ENCODE measurements at places on chromosomes 4 and X.

GRCh38 chr4:185004562-185005218, 13.6 kb upstream of the HELT start:
- DNase-seq = no peak

DNA sequence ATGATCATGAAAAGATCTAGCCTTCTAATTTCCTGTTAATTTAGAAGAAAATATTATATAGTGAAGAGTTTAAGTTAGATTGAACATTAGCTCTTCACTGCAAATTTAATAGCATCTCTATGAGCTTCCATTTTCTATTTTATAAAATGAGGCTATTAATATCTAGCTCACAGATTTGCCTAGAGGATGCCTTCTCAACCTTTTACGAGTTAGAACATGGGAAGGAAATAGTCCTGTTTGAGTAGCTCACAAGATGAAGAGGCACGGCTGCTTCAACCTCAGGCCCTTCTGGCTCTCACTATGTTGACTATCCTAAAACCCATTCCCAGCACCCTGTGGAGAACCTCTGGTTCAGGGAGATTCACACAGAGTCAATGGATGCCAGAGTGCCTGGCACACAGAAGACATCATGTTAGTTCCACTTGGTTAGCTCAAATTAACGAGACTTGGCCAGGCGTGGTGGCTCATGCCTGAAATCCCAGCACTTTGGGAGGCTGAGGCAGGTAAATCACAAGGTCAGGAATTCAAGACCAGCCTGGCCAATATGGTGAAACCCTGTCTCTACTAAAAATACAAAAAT, 97.9 kb upstream of the GUCY1A1 start:
- DNase-seq = no peak

- DNase-seq = peak; percentile 20
These were observed 22.5 kb downstream of the PDK3 start for GRCh38 chrX:24487571-24487970.

DNA sequence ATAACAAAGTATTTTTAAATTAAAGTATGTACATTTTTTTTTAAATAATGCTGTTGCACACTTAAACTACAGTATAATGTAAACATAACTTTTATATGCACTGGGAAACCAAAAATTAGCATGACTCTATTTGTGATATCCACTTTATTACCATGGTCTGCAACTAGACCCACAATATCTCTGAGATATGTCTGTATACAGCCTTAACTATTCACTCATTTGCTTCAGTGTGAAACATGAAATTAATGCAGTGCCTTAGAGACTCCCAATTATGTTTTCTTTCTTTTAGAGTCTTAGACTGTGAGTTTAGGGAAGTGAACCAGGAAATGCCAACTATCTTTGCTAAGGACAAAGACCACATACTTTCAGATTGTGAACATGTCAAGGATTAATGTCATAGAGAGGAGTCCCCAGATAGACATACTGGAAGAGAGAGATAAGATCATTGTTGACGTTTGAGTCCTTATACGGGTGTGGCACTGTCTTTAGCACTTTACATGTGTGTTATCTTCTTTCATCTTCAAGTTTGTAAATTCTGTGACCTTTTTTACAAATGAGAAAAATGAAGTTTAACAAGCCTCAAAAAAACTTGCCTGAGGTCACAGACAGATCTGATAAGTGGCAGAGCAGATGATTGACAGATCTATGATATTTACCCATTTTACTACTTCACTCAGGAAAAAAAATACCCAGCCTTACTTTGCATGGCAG, 23.2 kb downstream of the CXorf58 start:
- peak; percentile 65 for DNase-seq

GRCh38 chrX:103791826-103792485, 15.3 kb downstream of the PLP1 start:
- no peak for DNase-seq

GRCh38 chrX:32842053-32842452, 369.3 kb downstream of the DMD start:
- DNase-seq = peak; percentile 46

DNA sequence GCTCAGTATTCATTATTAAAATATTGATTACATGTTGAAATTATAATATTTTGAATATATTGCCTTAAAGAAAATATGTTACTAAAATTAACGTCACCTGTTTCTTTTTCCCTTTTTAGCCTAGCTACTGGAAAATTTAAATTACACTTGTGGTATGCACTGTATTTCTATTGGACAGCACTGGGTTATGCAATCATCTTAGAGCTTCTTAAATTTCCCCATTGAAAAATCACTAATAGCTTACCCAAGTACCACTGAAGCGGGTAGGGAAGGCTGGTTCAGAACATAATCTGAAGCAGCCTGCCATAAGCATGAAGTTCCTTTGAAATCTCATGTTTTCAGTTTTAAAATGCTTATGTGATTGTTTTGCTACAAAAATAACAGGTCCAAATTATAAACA, 49.5 kb upstream of the TFDP3 start:
- DNase-seq = no peak

DNA sequence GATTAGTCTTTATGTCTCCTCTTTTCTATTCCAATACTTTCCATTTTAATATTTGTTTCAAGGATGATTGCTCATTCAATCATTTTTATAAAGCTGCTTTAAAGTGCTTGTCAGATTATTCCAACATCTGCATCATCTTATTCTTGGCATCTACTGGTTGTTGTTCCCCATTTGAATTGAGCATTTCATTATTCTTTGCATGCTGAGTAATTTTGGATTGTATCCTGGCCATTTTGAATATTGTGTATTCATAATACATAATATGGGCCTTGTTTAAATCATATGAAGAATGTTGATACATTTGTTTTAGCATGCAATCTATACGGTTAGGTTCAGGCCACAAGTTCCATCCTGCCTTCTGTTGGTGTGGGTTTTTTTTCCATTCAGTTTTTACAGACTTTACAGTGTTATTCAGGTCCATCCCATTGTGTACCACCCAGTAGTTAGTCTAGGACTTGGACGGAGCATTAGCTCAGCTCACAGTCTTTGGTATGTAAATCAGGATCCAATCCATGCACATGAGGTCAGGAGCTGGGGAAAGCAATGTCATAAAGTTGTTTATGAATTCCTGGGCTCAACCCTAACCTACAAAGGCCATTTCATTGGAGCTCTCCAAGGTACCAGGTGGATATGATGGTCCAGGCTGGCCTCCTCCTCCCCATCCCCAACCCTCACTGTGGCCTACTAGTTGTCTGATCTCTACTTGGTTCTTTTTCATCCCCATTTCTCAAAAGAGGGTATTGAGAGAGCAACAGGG, 20.3 kb downstream of the RGN start:
- no peak for DNase-seq

- no peak for DNase-seq
These were observed 10.0 kb downstream of the ETFDH start for GRCh38 chr4:158682066-158682465.

GRCh38 chr4:138765442-138765841, 250.1 kb upstream of the NOCT start:
- no peak for DNase-seq

- DNase-seq = no peak
These were observed 898.9 kb upstream of the EPHA5 start for GRCh38 chr4:66569228-66569627.

DNA sequence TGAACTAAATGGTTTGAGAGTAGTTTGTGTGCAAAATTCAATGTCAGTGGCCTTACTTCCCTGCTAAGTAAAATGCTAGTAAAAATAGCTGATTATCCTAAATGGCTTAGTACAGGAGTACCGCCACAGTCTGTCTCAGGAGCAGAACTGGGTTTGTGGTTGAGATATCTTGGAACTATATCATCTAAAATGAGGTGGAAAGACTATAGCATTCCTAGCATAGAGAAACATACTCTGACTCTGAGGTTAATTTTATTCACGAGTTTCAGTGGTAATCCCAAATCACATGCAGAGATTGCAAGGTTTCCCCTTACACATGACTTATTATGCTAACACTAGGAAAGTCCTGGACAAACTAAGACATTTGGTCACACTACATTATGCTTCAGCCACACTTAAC, 70.4 kb downstream of the OR13H1 start:
- DNase-seq = no peak

DNA sequence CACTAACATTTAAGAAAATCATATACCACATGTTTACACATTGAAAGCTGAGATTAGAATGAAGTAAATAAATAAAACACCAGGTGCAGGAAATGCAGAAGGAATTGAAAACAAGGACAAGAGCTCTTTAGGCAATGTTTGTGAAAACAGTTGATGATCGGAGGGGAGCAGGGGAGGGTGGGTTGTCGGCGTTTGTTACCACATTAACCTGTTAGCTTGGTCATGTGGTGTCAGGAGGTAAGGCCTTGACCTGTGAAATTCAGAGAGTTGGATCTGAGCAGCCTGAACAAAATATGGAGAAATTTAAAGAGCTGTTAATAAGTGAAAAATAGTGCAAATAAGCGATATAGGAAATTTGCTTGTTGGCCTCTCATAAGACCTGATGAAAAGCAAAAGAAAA, 759.9 kb downstream of the PDHA2 start:
- no peak for DNase-seq

GRCh38 chr4:145301386-145302080, 121.1 kb upstream of the OTUD4 start:
- no peak for DNase-seq

GRCh38 chr4:70818921-70819320, 20.8 kb downstream of the GRSF1 start:
- no peak for DNase-seq

GRCh38 chrX:23779025-23779424, 3.9 kb upstream of the SAT1 start:
- DNase-seq = no peak

GRCh38 chr4:138037696-138038095, 204.5 kb downstream of the SLC7A11 start:
- DNase-seq = peak; percentile 37

DNA sequence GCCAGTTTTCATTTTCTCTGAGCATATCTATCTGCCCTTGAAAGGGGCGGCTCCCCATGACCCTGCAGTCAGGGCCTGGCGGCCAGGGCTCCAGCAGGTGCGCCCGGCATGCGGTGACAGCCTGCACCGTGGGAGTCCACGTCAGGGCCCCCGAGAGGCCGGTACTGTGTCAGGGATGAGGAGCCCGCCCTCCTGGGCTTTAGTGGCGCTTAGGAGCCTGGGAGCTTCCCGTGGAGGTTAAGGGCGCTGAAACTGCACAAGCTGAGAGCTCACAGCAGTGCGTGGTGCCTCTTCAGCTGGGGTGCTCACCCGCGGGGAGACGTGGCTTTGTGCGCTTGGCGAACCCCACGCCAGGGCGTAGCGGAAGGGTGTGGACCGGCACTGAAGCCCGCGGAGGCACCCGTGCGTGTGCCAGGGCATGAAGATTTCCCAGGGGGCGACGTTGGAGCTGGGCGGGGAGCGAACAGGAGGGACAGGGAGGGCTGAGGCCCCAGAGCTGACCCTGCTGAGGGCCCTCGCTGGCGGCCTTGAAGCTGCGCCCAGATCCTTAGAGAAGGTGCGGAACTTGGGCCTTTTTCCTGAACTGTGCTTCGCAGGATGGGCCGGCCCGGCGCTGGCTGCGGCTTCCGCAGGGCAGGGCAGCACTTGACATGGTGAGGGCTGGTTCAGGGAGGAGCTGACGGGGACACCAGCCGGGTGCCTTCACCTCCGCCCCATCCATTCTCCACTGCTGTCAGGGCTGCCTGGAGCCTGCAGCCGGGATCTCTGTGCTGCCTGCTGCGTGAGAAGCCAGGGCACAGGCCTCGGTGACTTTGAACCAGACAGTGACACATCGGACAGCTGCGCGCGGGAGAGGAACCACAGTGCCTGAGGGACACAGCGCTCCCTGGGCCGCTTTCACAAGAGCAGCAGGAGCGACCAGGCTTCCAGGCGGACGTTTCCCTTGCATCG, 32.9 kb downstream of the HTT-AS start:
- peak; percentile 60 for DNase-seq

DNA sequence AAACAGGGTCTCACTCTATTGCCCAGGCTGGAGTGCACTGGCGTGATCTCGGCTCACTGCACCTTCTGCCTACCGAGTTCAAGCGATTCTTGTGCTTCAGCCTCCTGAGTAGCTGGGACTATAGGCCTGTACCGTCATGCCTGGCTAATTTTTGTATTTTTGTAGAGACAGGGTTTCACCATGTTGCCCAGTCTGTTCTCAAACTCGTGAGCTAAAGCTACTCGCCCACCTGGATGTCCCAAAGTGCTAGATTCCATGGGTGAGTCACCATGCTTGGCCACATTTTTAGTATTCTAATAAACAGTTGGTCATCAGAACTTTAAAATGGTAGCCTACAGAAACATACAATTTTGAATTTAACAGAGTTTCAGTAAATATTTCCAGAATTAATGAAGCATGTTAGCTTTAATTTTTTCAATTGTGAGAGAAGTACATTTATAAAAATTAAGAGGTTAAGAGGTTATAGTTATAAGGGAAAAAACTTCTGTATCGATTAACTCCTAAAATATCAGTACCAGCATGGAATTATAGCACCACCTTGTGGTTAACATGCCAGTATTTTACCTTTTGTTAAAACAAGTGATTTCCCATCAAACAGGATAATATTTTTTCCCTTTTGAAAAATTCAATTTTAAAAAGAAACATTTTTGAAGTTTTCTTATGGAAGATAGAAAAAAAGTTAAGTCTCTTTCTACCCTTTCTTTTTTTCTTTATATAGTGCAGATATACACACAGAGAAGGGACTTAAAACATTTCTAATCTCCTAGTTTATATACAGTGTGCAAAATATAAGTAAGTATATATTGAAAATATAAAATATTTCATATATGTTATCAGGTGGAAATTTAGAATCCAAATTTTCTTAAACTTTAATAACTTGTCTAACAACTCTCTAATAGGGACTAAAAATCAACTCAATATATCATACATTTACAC, 35.4 kb downstream of the CEP44 start:
- DNase-seq = peak; percentile 71

DNA sequence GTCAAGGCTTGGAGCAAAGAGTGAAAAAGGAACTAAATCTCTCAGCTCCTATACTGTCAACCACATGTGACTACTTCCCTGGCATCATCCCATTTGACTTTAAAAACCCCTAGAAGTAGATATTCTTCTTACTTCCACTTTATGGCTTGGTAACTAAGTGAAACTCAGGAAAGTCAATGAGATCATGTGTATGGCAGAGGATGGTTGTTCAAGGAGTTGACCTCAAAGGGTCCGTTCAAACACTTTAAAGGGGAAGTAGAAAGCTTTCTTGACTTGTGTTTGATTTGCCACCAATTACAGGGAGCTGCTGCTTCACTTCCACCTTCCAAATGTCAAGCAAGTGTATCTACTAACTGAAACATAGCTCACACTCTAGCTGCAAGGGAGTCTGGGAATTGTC, 187.2 kb downstream of the RAB28 start:
- DNase-seq = peak; percentile 23

DNA sequence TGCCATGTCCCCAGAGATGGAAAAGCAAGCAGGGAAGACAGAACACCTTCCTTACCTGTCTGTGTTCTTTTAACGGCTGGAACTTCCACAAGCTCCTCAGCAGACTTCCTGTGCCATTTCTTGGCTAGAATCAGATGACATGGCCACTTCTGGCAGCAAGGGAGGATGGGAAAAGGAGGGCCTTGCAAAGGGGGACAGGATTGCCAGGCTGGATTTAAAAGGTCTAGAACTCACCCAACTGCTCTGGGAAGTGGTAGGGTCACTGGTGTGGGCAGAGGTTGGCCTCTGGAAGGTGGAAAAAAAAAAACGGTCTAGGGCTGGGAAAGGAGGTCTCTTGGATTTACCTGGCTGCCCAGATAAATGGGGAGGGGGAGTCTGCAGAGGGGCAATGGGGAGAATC, 1.6 kb upstream of the USP11 start:
- peak; percentile 0 for DNase-seq
